ENCODE measurements at places on chromosomes 2 and 18.

GRCh38 chr2:141940709-141941108 lies 190.1 kb downstream of the LRP1B start:
- no peak for DNase-seq

GRCh38 chr2:121297217-121297830 lies 12.3 kb upstream of the TFCP2L1 start:
- DNase-seq: peak; percentile 81

DNA sequence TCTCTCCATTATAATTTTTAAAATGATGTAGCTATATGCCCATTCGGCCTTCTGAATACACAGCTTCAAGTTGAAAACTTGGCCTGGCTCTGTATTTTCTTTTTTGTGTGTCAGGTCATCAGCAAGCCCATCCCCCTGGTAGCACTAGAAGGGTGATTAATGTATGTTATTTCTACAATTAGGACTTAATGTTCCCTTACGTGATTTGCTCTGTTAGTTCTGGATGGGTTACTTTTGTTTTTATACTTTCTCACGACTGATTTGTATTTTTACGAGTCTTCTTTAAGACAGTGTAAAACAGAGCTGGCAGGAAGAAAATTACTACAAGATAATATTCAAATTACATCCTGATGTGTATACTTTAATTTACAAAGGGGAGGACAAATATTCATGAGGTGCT lies 88.4 kb upstream of the RGPD4 start:
- DNase-seq: no peak

- no peak for DNase-seq
Observed at GRCh38 chr18:25553631-25554263, 201.8 kb upstream of the ZNF521 start.
